ENCODE measurements at places on chromosomes 11 and 22.
A peak's percentile ranks its signal among the peaks of the same experiment; 100 is the strongest.

- no peak for DNase-seq
These were observed 28.7 kb downstream of the DDIAS start for GRCh38 chr11:82930229-82930628.

DNA sequence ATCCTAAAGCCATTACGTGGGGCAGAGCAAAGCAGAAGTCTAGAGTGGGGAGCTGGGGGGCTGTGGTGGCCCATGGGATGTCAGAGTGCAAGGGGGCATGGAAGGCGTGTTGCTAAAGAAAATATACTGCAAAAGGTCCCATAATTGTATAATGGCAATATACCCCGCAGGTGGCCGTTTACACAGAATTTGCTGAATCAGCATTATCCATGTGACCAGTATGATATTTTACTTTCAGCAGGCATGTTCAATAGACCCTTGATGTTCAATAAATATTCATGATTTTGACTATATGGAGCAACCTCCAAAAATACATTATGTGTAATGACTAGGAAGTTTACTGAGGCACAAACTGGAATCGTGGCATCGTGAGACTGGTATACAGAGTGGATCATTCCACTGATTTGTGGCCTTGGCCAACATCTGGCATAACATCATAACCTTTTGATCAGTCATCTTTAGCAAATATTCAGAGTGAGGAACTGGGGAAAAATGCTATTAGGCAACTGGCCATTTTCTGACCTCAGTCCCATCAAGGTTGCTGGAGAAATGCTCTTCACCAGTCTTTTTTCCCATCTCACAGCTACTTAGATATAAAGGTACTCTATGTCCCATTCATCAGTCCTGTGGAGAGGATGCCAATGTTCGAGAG, 29.3 kb upstream of the PPP2R1B start:
- DNase-seq, result peak; percentile 39

DNA sequence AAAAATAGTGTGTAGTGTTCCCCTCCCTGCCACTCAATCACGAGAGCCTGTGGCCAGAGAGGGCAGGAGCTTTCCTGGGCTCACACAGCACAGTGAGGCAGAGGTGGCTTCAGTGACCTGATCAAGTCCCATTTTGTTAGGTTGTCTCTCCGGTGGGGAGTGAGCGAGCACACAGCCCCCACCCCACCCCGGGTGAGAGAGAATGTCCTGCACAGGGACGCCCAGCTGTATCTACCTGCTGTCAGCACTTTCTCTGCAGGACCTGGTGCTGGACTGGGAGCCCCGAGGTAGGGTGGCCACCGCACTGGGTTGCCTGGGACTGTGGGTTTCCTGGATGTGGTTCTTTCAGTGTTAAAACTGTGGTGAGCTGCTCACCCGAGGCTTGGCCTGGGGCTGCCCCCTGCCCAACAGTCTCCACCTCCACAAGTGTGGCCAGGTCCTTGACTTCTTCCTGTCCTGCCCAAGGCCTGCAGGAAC, 6.1 kb downstream of the CAPN5 start:
- no peak for DNase-seq

- peak; percentile 24 for DNase-seq
These were observed 22.8 kb downstream of the OSBP2 start for GRCh38 chr22:30717331-30717921.

DNA sequence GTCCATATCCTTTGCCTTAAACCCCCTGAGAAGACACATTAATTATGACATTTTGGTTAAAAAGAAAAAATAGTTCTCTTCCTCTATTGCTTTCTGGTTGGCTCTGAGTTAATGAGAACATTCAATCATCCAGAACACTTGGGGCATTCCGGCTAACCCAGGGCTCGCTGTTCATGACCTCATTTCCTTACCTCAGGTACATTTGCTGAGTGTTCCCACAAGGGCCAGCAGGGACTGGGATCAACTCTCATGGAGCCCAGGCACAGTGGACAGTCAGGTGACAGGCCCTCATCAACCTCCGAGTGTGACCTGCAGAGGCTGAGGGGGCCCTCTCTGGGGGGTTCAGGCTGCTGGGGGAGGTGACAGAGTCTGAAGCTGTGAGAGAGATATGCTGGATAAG, 98.9 kb downstream of the MYO18B start:
- no peak for DNase-seq

GRCh38 chr11:109864834-109865547, 228.2 kb upstream of the ZC3H12C start:
- DNase-seq, result peak; percentile 26

All from AG04450 (cell line).